NCI-H510A treated with DMSO at 0.1 percent for 48 hours (cell line): ENCODE measurements at places on chromosomes 3 and 15.

DNA sequence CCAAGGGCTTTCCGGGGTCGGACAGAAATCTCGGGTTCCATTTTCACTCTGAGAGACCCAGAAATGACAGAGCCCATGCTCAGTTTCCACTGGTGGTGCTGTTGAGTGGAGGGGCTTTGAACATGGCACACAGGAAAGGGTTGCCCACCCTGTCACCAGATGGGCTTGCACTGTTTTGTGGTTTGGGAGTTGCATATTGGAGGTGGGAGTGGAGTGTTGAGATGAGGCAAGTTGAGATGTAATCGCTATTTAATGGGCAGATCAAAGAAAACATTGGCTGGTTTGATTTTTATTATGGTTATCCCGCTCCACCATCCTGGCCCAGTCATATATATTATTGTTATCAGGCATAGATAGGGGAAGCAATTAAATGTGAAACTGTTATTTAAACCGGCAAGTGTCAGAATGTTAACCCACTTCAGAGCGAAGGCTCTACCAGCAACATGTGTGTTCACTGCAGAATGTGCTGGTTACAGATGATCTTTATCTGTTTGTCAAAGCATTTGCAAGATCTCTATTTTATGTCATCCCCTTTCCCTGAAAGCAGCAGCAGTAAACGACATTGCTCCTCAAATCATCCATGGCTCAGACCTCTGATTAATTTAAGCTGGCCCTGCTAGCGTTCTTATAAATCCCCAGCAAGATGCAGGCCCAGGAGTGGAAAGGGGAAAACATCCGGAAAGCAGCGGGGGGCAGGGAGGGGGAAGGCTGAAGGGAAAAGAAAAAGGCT, 58.3 kb upstream of the TSEN2 start:
- DNase-seq = no peak

DNA sequence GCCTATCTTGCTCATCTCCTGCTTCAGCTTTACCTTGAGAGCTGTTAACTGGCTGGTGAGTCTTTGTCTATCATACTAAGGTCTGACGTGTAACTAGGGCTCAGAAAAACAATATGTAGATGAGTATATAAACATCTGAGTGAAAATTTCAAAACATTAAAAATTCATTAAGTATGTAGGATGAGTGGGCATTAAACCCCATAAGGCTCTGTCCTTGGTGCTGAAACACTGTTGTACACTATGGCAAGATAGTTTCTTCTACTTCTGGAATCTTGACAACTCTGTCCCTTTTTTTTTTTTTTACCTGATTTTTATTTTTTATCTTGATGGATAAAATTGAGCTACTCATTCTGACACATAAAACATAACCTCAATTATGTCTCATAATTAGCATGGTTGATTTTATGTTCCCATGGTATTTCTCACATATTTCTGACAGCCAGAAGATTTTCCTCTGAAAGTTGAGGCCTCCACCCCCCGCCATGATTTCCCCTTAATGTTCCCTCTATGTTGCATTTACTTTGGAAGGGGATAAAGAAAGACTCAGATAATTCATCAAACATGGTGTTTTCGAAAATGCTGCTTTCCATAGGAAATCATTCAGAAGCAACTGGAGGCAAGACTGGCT, 54.3 kb downstream of the DGKG start:
- no peak for DNase-seq

DNA sequence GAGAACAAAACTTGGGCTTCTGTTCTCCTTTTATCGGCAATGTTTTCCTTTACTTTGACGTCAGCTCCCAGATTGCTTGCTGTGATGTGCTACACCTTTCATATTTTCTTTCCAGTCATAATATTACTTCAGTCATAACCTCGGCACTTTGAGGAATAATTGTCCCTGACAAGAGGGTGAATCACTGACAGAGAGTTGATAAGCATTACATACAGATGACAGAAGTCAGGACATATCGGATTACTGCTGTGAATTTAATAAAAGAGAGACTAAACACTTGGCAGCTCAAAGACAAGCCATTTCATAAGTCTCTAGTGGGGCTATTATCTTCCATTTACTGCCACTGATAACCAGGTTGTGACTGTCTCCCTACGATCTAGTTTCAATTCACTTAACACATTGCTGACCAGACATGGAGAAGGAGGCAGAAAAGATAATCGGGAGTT, 362.1 kb upstream of the ARRDC4 start:
- DNase-seq = no peak

GRCh38 chr3:28243424-28244106, 2.1 kb downstream of the CMC1 start:
- no peak for DNase-seq

- no peak for DNase-seq
Observed at GRCh38 chr3:123618768-123619484, 34.1 kb upstream of the HACD2 start.

GRCh38 chr3:62777130-62777529, 98.1 kb downstream of the CADPS start:
- DNase-seq = no peak

- DNase-seq = no peak
Observed at GRCh38 chr3:129514563-129514962, 13.9 kb upstream of the RHO start.

- DNase-seq = no peak
Observed at GRCh38 chr3:139893267-139893962, 41.6 kb upstream of the CLSTN2 start.

- DNase-seq = no peak
Observed at GRCh38 chr15:36284911-36285310, 294.5 kb upstream of the CDIN1 start.

GRCh38 chr15:65411465-65412071, 11.2 kb downstream of the IGDCC4 start:
- no peak for DNase-seq

- DNase-seq = no peak
Observed at GRCh38 chr3:130379274-130379673, 33.8 kb downstream of the COL6A5 start.

GRCh38 chr3:120212505-120212904, 72.5 kb downstream of the GPR156 start:
- DNase-seq = no peak

DNA sequence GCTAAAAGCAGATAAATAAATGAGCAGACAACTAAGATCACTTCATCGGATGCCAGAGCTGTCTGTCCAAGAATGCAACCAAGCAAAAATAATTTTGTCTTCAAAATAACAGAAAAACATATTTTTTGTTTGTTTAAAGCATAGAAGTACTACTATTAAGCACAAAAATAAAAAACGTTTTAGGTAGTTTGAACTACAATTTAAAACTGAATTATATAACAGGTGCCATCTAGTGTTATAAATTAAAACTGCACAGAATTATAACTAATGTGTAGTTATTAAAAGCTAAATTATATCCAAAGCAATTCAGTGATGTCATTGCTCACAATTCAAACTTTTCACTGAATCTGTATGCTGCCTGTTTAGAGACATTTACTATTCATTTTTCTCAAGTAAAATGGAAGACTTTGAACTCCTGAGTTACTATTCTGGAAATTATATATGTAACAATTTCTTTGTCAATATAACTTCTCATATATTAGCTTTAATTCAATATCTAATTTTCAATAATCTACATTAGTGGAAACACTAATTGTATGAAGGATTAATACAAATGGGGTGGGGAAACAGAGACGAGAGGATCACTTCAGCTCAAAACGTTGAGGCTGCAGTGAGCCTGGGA, 29.5 kb downstream of the LINS1 start:
- DNase-seq = no peak

- no peak for DNase-seq
Observed at GRCh38 chr3:43521941-43522340, 99.9 kb downstream of the ANO10 start.

DNA sequence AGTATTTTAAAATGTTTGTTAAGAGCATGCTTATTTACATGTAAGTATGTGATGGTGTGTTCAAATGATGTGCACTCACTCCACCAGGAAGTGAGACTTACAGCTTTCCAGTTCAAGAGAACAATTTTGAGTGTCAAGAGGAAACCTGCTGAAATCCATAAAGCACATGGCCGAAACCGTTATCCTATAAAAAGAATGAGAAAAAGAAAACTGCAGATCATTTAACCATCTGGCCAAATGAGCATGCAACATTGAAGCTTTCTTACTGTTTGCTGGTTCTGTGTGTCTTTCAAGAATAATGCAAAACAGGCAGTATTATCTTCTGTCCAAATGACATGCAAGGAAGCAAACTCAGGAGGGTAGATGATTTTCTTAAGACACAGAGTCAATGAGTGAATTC, 26.3 kb downstream of the GABRR3 start:
- DNase-seq = no peak

GRCh38 chr3:37218206-37218605, 43.8 kb upstream of the LRRFIP2 start:
- DNase-seq = no peak

DNA sequence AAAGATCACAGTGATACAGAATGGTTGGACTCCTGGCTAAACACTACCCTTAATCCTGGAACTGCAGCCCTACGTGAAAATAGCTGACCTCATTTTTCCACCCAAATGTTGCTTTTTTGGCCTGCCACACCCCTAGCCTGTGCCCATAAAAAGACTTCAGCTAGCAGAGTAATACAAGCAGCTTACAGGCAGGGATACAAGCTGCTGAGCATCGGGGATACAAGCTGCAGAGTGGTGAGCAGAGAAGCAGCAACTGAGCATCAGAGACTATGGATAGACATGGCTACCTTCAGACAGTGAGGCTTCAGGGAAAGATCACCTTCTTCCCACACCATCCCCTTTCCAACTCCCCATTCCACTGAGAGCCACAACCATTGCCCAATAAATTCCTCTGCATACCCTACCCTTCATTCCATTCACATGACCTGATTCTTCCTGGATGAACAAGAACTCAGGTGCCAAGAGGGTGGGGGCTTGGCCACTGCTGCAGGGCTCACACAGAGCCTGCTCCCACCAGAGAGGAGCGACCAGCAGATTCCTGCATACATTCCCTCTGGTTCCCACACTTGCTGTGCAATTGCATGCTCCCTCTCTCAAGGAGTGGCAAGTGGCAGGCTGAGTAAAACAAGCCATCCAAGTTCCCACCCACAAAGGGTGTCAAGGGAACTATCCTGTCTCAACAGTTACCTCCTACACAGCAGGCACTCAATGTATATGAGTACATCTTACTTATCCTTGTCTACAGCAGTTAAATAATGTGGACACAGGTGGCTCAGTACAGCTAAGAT, 217.5 kb downstream of the ALCAM start:
- DNase-seq = no peak

- no peak for DNase-seq
Observed at GRCh38 chr3:31432897-31433678, 99.6 kb upstream of the STT3B start.

- DNase-seq = no peak
Observed at GRCh38 chr15:38504680-38505467, 50.9 kb downstream of the FAM98B start.

DNA sequence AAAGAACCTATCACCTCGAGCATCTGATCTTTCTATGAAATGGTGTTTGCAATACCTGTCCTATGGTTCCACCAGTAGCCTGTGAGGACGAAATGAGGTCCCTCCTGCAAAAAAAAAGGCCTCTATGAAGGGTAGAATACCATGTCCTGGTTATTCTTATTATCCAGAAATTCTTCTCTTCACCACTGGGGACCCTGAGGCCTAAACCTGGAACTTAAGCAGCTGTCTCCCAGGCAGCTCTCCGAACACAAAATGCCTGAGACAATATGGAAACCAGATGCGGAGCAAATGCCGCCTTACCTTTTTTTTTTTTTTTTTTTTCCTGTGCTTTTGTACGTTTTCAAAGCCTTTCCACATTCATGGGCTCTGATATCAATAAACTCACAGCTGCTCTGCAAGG, 62.1 kb upstream of the WNT5A start:
- no peak for DNase-seq

- DNase-seq = no peak
Observed at GRCh38 chr3:4478261-4478660, 11.2 kb upstream of the SUMF1 start.
